Sigmoid colon (tissue), 7 donors: ENCODE measurements at places on chromosomes 1 and 21. TPM values are rescaled to one million over a fixed set of nuclear protein-coding genes. Genes with fewer than 3 reads are reported as not detected.

GRCh38 chr1:156711011-156711817 lies 5.8 kb upstream of the CRABP2 start:
- peak overlapping the region; percentile 83 for H3K27ac ChIP-seq
- no peak for DNase-seq
- no peaks in the 10 kb centered on the region for H3K36me3 ChIP-seq
- no peaks in the 10 kb centered on the region for H3K27me3 ChIP-seq
- no peak overlapping the region for H3K4me3 ChIP-seq
- H3K4me1 ChIP-seq: peaks cover 57% of the 10 kb centered on the region

- no peak for DNase-seq
- no peak overlapping the region for H3K27ac ChIP-seq
- H3K4me1 ChIP-seq: no peaks in the 10 kb centered on the region
Observed at GRCh38 chr1:94079080-94079940, 41.6 kb downstream of the ABCA4 start.

- H3K27ac ChIP-seq: peak overlapping the region; percentile 62
- H3K36me3 ChIP-seq: no peaks in the 10 kb centered on the region
- H3K4me1 ChIP-seq: peaks cover 24% of the 10 kb centered on the region
- no peak for DNase-seq
- H3K4me3 ChIP-seq: no peak overlapping the region
- no peaks in the 10 kb centered on the region for H3K27me3 ChIP-seq
Observed at GRCh38 chr1:236844499-236845271, 49.6 kb downstream of the MTR start.

DNA sequence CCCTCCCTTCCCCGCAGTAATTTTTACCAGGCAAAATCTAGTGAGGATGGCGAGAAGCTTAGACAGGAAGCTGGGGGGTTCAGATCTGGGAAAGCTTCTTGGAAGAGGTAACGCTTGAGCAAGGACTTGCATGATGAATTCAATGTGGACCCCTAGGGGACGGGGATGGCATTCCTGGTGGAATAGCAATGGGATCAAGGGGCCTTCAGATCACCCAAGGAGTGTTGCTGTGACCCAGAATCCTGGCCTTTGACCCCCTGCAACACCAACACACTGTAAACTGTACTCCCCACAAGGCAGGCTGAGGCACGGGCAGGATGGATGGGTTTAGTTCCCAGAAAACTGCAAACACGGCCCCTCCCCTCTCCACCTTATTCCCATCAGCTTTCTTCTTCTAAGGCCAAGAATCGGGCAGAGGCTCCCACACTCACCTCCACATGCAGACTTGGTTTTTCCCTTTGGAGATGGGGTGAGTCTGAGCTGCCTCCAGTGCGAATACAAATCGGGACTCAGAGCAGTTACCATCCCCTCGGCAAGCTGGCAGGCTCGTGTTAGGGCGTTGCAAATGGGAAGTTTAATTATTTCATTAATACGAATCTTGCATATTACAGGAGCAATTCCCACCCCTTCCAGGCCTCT lies 20.1 kb downstream of the DISP3 start:
- no peaks in the 10 kb centered on the region for H3K36me3 ChIP-seq
- H3K27ac ChIP-seq: no peak overlapping the region
- DNase-seq: peak; percentile 33
- peaks cover 31% of the 10 kb centered on the region for H3K27me3 ChIP-seq

GRCh38 chr1:160838888-160839287 lies 23.8 kb downstream of the CD244 start:
- H3K36me3 ChIP-seq: no peaks in the 10 kb centered on the region
- no peak overlapping the region for H3K27ac ChIP-seq
- no peak for DNase-seq

DNA sequence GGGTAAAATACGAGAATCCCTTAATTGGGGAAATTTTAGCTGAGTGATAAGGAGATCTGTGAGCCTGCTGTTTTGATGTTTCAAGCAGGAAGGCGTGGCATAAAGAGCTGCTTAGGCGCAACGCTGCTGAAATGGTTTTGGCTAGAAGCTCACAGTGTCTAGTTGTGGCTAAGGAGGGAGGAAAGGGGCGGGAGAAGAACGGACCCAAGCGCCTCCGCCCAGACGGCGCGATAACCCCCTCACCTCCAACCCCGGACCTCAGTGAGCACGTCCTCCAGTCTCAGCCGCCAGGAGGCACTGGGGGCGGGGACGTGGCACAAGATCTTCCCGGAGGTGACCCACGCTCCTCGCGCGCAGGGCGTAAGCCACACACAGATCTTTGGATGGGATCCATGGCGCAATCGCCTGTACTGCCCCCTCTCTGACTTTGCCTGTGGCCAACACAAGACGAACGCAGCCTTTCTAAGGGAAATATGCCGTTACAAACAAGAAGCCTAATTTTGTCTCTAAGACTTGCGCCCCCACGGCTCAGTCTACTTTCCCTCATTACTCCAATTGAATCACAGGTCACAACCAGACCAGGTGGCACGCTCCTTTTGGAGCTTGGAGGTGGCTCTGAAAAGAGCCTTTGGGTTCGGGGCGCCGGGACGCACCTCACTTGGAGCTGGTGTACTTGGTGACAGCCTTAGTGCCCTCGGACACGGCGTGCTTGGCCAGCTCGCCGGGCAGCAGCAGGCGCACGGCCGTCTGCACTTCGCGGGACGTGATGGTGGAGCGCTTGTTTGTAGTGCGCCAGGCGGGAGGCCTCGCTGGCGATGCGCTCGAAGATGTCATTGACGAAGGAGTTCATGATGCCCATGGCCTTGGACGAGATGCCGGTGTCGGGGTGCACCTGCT lies 23.4 kb upstream of the RNF187 start:
- H3K4me3 ChIP-seq: no peak overlapping the region
- H3K4me1 ChIP-seq: no peaks in the 10 kb centered on the region
- peak; percentile 68 for DNase-seq
- no peak overlapping the region for H3K27ac ChIP-seq
- H3K36me3 ChIP-seq: no peaks in the 10 kb centered on the region

DNA sequence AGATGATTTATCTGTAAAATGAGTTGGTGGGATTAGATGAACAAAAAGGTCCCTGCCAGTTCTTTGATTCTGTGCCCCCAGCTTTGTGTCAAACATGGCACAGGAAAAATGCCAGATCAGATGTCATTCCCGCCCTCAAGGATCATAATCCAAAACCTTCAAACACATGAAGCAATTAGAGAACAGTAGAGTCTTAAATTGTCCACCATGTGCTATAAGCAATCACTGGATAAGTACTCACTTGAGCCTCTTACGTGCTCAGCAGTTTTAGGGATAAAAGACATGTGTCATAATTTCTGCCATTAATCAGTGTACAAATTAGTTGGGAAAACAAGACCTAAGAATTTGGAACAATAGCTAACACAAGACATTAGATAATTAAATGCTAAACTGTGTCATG lies 15.4 kb upstream of the KIAA0040 start:
- H3K4me1 ChIP-seq: no peaks in the 10 kb centered on the region
- no peak for DNase-seq
- H3K36me3 ChIP-seq: no peaks in the 10 kb centered on the region
- H3K27me3 ChIP-seq: no peaks in the 10 kb centered on the region
- no peak overlapping the region for H3K27ac ChIP-seq
- no peak overlapping the region for H3K4me3 ChIP-seq

GRCh38 chr1:61053712-61054600 lies 28.4 kb upstream of the NFIA start:
- H3K4me1 ChIP-seq: peaks cover 69% of the 10 kb centered on the region
- H3K27ac ChIP-seq: peak overlapping the region; percentile 98
- H3K27me3 ChIP-seq: no peaks in the 10 kb centered on the region
- peak; percentile 68 for DNase-seq

- no peak for DNase-seq
- no peaks in the 10 kb centered on the region for H3K36me3 ChIP-seq
- H3K27me3 ChIP-seq: no peaks in the 10 kb centered on the region
- H3K4me3 ChIP-seq: no peak overlapping the region
- no peaks in the 10 kb centered on the region for H3K4me1 ChIP-seq
- H3K27ac ChIP-seq: no peak overlapping the region
Observed at GRCh38 chr1:236916131-236916800, 88.0 kb downstream of the MT1HL1 start.

PDC gene
- not detected for total RNA-seq

THEM5 gene
- not detected for total RNA-seq

UBR4 gene
- total RNA-seq: 73.5 TPM

DMRTA2 gene
- total RNA-seq: 0.27 TPM

MYCL gene
- 1.1 TPM for total RNA-seq
